Left renal cortex interstitium (tissue), 4 donors: ENCODE measurements at places on chromosomes 6 and 20. TPM values are rescaled to one million over a fixed set of nuclear protein-coding genes. Genes with fewer than 3 reads are reported as not detected.

GNMT gene
- polyA plus RNA-seq = 2.0 TPM

HLA-DPA1 gene
- 39.8 TPM for polyA plus RNA-seq

MICA gene
- polyA plus RNA-seq = 3.6 TPM

DNA sequence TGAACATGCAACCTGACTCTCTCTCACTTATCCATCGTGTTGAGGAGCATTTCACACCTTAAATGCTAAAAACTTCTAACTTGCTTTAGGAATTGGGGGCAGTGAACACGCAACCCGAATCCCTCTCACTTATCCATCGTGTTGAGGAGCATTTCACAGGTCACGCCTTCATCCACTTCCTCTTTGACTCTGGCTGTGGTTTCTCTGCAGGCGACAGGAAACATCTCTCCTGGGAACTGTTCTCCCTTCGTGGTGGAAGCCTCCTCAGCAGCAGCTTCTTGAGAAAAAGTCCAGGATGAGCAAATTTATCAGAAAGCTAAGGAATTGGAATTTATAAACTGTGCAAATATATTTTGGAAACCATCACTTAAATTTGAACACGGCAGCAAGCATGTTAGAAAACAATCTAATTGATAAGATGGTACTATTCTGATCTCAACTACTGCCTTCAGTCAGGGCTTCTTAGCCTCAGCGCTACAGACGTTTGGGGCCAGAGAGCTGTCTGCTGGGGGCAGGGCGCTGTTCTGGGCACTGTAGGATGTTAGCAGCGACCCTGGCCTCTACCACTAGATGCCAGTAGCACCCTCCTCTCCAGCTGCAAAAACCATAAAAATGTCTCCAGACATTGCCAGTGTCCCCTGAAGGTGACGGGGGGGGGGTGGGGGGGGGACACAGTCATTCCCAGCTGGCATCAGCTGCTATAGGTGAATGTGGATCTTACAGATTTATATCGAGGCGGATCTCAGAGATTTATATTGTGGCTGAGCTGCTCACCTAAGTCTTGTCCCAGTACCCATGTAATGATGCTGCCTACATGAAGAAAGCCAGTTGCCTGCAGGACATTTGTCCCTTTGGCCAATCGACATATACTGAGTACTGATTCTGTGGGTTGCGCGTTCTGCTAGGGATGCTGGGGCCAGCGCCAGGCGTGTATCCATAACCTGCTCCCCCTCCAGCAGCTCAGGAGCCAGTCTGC, 26.2 kb downstream of the CTCFL start:
- DNase-seq = no peak

PAX1 gene
- 0.11 TPM for polyA plus RNA-seq
